ENCODE measurements at places on chromosomes 12 and 14.

- no peak for DNase-seq
Observed at GRCh38 chr14:94768521-94769390, 1.2 kb downstream of the GSC start.

DNA sequence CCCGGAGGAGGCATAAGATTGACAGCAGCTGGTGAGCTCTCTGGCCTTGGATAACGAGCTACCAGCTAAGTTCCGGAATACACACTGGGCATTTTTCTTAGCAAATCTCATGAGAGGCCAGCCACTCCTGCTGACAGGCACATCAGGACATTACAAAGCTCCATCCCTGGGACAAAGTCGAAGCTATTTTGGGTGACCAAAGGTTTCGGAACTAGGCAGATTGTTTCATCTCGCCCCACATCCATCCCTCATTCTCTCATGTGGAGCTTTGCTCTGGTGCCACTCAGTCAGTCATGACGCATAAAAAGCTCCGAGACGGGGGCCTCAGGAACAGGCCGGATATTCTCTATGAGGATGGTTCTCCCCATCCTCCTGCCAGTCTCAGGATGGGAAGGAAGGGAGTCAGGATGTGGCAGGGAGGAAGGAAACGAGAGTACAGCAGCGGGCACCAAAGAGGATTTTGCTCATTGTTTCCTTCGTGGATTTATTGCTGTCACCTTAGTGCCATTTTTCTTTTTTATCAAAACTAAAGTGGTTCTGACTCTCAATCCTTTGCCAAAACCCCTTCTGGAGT, 253.1 kb upstream of the FKBP4 start:
- no peak for DNase-seq

GRCh38 chr12:54140588-54141388, 48.0 kb downstream of the SMUG1 start:
- DNase-seq, result no peak

GRCh38 chr12:81297601-81298000, 219.7 kb downstream of the ACSS3 start:
- no peak for DNase-seq

DNA sequence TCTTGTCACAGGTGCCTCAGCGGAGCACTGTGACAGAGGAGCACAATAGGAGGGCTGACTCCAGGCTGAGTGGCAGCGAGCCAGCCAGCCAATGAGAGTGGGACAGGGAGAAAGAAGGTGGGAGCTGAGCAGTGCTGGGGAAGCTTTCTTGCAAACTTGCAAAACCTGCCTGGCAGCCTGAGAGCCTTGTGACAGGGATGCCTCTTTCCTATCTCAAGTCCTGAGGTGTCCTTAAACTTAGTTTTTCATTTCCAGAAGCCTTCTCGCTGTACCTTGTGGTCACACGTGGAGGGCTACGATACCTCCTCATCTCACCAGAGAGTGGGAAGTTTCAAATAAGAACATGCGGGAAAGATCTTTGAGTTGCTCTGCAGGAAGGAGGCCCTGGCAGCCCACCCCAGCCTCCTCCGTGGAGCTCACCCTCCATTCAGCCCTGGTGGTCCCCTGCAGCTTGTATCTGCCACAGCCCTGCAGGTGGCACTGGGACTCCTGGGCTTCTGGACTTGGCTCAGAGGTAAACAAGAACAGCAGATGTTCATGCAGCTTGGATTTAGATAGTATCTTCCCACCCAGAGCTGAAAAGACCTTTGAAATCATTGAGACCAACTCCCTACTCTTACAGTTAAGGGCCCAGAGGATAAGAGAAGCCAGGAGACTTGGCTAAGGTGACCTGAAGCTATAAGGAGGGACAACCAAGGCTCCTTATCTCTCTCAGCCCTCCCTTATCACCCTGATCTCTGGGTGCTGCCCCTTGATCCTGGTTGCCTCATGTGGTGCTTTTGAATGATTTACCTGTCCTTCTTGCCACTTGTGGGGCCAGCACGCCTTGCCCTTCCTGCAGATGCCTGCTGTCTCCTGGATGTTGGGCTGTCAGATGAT, 153.5 kb upstream of the MAX start:
- DNase-seq, result no peak

DNA sequence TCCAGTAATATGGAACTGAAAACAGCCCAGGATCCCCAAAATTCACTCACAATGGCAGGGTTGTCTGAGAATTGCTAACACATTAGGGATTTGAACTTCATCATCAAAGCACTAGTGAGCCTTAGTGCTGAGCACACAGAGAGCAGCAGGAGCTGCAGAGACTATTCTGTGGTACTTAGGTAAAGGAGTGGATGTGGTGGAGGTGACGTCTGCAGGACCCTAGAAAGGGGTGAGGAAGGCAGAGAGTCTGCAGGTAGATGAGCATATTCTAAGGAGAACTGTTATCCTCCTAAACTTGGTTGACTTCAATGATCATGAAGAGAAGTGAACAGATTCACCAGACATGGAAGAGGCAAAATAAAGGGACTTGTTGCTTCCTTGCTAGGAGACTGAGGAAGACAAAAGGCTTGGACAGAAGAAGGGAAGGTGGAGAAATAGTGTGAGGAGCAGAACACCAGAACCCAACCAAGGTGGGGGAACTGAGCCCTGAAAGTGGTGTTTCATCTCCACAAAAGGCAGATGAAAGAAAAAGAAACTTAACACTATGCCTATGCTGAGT, 1164.0 kb downstream of the TMEM121 start:
- no peak for DNase-seq

GRCh38 chr12:107309020-107309419, 215.7 kb upstream of the CRY1 start:
- no peak for DNase-seq

DNA sequence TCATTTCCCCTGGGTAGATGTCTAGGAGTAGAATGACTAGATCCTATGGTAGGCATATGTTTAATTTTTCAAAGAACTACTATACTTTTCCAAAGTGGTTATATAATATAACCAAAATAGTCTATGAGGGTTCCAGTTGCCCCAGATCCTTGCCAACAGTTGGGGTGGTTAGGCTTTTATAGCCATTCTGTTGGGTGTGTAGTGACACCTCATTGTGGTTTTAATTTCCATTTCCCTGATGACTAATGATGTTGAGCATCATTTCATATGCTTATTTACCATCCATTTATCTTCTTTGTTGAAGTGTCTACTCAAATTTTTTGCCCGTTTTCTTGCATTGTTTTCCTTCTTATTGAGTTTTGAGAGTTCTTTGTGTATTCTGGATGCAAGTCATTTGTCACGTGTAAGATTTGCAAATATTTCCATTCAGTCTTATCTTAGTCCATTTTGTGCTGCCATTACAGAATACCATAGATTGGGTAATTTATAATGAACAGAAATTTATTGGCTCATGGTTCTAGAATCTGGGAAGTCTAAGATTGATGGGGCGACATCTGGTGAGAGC, 4.7 kb downstream of the SYNE2 start:
- DNase-seq, result no peak

GRCh38 chr12:102371165-102371564, 109.2 kb downstream of the IGF1 start:
- no peak for DNase-seq

GRCh38 chr14:90698379-90698869, 117.8 kb downstream of the TTC7B start:
- DNase-seq, result no peak

GRCh38 chr12:105704787-105705186, 374.3 kb downstream of the C12orf75 start:
- DNase-seq, result no peak

- no peak for DNase-seq
Observed at GRCh38 chr12:29883525-29883924, 99.8 kb upstream of the TMTC1 start.

Measured in stimulated activated naive B cell treated with anti-CD40 and anti-IgM and Interleukin-4, amounts not matched to agents 10 μg/mL and 1 μg/mL and 100 μg/mL, for 72 hours (primary cell).